ENCODE measurements at places on chromosomes 3 and 15.

DNA sequence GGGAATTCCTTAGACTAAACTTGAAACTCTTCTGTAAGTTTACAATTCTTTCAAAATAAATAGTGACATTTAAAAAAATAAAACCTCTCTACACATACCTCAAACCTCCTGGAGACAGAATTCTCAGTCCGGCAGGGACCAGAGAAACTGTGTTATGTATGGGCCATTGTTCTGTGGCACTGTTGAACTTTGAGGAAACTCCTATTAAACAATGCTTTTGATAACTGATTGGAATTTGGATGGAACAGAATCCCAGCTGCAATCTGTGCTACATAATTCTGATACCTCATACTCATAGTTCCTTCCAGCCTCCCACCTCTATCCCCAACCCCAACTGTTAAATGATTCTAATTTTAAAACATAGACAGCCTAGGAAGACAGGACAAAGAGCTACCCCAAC lies 85.0 kb downstream of the TM4SF4 start:
- no peak overlapping the region for H3K27ac ChIP-seq
- H3K4me1 ChIP-seq = peaks cover 25% of the 10 kb centered on the region
- no peak for DNase-seq
- no peak overlapping the region for H3K4me3 ChIP-seq
- no peaks in the 10 kb centered on the region for H3K36me3 ChIP-seq

- H3K4me3 ChIP-seq = no peak overlapping the region
- H3K4me1 ChIP-seq = no peaks in the 10 kb centered on the region
- no peak overlapping the region for H3K27ac ChIP-seq
- H3K36me3 ChIP-seq = no peaks in the 10 kb centered on the region
- DNase-seq = no peak
Observed at GRCh38 chr3:45564172-45564571, 30.4 kb upstream of the LIMD1 start.

- H3K27me3 ChIP-seq = no peaks in the 10 kb centered on the region
- H3K36me3 ChIP-seq = no peaks in the 10 kb centered on the region
- no peak overlapping the region for H3K27ac ChIP-seq
Observed at GRCh38 chr3:156610154-156610553, 55.2 kb upstream of the SSR3 start.

GRCh38 chr15:43128980-43129335 lies 4.4 kb upstream of the TMEM62 start:
- H3K4me1 ChIP-seq = peaks cover 5% of the 10 kb centered on the region
- no peaks in the 10 kb centered on the region for H3K27me3 ChIP-seq
- no peaks in the 10 kb centered on the region for H3K36me3 ChIP-seq
- H3K4me3 ChIP-seq = no peak overlapping the region
- no peak overlapping the region for H3K27ac ChIP-seq

DNA sequence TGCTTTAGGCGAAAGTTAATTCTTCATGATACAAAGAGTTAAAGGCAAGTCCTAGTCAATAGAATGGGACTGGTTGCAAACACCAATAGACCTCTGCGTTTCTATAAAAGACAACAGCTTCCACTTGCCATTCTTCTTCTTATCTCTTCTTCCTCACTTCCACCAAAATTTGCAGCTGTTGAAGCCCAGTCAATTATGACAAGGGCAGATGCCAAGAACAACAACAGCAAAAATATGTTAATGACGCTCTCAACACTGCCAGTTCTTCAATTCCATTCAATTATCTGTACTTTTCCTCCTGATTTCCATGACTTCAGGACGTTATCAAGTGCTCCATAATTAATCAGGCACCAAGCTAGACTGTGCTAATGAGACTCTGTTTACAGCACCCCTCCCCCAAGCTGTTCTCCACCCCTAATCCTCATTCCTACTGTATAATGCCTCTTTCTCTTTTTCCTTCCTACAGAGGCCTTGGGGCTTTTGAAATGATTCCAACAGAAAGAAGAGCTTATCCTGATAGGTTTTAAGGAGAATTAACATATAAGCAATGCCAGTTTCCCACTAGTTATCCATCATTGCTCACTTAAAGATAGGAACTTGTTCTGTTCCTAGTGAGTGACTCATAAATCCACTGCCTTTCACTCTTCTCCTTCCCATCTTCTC lies 1160.5 kb downstream of the IGSF11 start:
- H3K4me1 ChIP-seq = 0 out of 2 replicates have a peak, but pooled peaks cover 11% of the 10 kb centered on the region
- no peaks in the 10 kb centered on the region for H3K36me3 ChIP-seq
- DNase-seq = no peak
- H3K4me3 ChIP-seq = no peak overlapping the region
